Fibroblast of villous mesenchyme (primary cell): ENCODE measurements at places on chromosomes 2 and 18. TPM values are rescaled to one million over a fixed set of nuclear protein-coding genes. Genes with fewer than 3 reads are reported as not detected.

The ST8SIA5 gene
- under 0.01 TPM in 1 of 2 replicates, not detected in the other for total RNA-seq

The POTEF gene
- total RNA-seq, result 4.8 TPM in 1 of 2 replicates, not detected in the other

GRCh38 chr2:9980520-9980919 is 29.0 kb downstream of the GRHL1 start:
- DNase-seq, result no peak

DNA sequence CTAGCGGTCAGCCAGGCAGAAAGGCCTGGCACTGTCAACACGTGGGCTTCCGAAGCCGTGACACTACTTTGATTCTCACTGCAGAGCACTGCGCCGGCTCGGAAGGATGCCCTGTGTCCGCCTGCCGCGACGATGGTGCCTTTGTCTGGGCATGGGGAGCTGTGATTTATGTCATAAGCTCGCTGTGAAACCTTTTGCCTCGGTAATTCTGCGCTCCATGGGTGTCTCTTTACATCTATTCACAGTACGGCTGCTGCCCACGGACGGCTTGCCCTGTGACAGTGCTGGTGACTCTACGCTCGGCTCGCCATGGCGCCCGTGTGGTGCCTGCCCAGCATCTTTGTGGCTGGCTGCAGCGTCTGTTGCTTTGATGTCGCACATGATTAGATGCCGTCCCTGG is 43.1 kb upstream of the GBX2 start:
- no peak for DNase-seq
